ENCODE measurements at places on chromosomes 3 and 15.
A peak's percentile ranks its signal among the peaks of the same experiment; 100 is the strongest.

GRCh38 chr3:126858887-126859286, 124.0 kb upstream of the PLXNA1 start:
- DNase-seq: no peak

- peak; percentile 23 for DNase-seq
These were observed 104.9 kb upstream of the ASB14 start for GRCh38 chr3:57397175-57398026.

- no peak for DNase-seq
These were observed 144.2 kb upstream of the TNIK start for GRCh38 chr3:171604370-171604769.

DNA sequence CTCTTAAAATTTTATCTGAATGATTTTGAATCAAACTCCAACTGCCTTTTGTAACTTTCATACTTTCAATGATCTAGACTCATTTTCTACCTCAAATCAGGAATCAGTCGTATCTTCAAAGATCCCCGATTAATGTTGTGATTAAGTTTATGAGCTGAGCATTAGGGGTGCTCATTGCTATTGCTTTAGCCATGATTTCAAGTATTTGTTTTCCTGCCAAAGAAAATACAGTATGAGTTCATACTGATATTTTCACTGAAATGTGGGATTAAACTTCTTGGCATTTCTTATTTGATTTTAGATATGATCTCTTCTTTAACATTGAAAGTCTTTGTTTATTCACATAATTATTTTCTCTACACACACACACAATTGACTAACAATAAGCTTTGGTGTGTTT, 785.6 kb downstream of the NTRK3 start:
- DNase-seq: no peak

GRCh38 chr3:78096488-78097255, 1056.8 kb downstream of the ROBO2 start:
- no peak for DNase-seq

GRCh38 chr3:57164217-57164656, 916 bp downstream of the IL17RD start:
- DNase-seq: no peak

DNA sequence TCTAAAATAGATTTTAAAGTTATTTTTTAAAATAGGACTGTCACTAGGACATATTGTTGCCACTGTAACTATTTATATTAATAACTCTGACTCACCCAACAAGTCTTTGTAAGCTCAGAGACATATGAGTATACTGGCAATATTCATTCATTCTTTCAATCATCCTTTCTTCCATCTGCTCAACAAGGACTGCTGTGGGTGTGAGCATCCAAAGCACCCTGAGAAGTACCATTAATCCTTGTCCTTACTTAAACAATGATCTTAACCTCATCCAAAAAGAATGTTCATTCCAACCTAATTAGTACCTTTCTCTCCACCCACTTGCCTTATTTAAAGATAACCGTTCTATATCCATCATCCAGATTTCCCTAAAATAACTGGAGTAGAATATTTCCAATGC, 94.2 kb upstream of the PPP2R3A start:
- no peak for DNase-seq
